CD4-positive, alpha-beta T cell treated with Interleukin-4 for 4 hours (primary cell): ENCODE measurements at places on chromosomes 3 and 15.

GRCh38 chr3:42180901-42181300 lies 85.1 kb downstream of the CCK start:
- no peak for DNase-seq

- DNase-seq, result no peak
These were observed 77.0 kb downstream of the ITGA11 start for GRCh38 chr15:68354923-68355322.

DNA sequence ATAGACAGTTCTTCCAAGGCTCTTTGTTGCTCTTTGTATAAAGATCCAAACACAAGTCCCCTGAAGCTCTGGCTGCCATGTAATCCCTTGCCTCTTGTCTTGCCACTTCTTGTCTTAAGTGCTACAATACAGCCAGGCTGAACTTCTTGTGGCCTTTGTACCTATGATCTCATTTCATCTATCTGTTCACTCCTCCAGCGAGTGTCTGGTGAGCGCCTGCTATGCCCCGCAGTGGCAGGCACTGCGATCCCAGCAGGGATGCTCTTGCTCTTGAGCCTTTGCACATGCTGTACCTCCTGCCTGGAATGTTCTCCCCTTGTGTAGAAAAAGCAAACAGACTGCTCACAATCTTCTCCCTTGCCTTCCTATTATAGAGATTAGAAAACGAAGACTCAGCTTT lies 81.9 kb upstream of the ADPGK start:
- DNase-seq, result no peak

- peak; percentile 78 for DNase-seq
These were observed 1.5 kb upstream of the MAPKBP1 start for GRCh38 chr15:41772720-41773331.

DNA sequence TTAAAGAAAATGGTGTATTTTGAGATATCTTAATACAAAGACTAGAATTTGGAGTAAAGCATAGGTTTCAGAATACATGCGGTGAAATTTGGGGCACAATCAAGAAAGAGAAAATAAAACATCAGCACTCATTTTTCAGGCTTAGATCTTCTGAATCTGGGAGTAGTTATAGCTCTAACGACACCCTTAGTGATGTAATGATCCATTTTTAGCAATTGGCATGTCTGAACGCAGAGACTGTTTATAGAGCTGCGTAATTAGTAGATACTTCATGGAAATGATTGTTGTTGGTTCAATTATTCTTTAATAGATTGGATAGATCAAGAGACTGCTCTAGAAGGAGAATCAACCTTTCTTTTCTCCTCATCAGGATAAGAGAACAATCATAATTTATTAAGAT lies 47.5 kb upstream of the SNRK start:
- DNase-seq, result no peak

- no peak for DNase-seq
These were observed 123.7 kb upstream of the IGSF10 start for GRCh38 chr3:151584566-151584965.

DNA sequence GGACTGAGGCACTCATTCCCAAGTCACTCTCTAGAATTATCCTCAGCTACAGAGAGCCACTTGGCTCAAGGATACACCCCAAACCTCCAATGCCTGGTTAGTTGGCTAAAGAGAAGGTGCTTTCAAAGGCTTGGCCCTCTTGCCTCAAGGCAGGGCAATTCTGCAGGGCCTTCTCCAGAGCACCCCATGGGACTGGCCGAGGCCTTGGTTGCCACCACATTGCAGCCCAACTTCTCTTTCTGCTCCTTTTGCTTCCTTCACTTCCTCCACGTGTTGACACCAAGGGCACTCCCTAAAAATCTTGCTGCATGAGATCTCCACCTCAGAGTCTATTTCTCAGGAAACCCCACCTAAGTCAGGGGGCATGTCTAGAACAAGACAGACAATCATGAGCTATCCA lies 36.7 kb downstream of the MEGF11 start:
- DNase-seq, result no peak

DNA sequence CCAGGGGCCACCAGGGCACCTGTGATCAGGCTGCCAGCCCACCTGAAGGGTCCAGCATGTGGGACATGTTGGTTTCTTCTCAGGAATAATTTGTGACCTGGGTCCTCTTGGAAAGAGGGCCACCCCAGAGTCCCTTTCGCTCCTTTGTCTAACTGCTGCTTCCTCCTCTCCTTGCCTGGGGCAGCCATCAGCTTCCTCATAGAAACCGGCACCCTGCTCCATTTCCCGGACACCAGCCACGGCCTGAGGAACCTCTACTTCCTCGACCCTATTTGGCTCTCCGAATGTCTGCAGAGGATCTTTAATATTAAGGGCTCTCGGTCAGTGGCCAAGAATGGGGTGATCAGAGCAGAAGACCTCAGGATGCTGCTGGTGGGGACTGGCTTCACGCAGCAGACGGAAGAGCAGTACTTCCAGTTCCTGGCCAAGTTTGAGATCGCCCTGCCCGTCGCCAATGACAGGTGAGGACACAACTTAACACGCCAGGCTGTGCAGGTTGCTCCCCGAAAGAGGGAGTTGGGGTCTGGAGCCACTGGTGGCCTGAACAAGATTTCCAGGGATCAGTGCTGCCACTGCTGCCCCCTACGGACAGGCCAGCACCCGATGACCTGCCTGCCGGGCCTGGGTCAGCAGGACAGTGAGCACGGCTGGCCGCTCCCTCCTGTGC lies 109.7 kb downstream of the LRRK1 start:
- DNase-seq, result no peak

DNA sequence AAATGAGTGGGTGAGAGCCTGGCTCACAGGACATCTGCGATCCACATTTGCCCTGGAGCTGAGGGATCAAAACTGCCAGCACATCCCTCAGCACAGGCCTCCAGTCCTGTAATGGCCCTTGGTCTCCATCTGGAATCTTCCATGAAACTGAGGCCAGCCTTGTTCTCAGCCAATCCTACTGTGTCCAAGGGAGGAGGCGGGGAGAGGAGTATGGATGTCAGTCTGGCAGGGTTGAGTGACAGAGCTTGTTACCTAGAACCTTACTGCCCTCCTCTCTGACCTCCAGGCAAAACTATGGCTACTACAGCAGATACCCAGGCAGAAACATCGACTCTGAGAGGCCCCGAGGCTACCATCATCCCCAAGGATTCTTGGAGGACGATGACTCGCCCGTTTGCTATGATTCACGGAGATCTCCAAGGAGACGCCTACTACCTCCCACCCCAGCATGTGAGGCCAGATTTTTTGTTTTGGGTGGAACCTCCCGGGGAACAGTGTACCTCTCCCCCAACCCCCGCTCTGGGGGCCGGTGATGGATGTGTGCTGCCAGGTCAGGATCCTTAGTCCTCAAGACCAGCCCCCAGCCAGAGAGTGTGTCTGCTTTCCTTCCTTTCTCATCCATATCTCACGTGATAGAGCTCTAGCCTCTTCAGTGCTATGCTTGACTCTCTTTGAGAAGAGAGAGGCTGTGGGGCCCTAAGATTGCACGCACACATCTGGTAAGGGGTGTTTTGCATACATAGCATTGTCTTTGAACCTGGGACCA lies 41.3 kb downstream of the CHDH start:
- DNase-seq, result no peak

- DNase-seq, result no peak
These were observed 21.0 kb upstream of the POLR2M start for GRCh38 chr15:57685306-57686095.

- DNase-seq, result no peak
These were observed 28.3 kb upstream of the TRPM1 start for GRCh38 chr15:31129769-31130303.

DNA sequence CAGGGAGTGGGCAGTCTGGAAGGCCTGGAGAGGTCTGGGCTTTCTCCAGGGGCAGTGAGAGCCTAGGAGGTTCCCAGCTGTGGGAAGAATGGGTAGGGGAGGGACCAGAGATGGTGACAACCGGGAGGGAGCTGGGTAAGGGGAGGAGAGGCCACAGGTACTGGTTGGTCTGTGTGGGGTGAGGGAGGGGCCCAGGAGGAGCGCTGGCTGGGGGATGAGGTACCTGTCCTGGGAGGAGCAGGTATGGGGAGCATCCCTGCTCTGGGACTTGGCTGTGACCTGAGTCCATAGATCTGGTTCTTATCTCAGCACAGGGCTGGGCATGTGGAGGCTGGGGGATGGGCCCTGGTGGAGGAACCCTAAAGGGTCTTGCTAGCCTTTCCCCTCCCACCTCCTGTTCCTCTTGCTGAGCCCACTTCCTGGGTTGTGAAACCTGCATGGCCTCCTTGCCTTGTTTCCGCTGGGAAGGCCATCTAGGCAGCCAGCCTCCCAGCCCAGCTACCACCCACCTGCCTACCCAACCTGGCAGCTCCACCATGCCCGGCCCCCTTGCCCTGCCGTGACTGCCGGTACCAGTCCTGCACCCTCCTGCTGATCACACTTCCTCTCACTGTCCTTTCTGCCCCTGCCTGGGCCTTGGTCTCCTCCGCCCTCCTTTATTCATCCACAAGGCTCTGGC lies 11.0 kb downstream of the PRKCD start:
- DNase-seq, result no peak

GRCh38 chr15:34339946-34340345 lies 2.4 kb upstream of the SLC12A6 start:
- no peak for DNase-seq

GRCh38 chr3:10462641-10463532 lies 42.5 kb downstream of the ATP2B2 start:
- no peak for DNase-seq

DNA sequence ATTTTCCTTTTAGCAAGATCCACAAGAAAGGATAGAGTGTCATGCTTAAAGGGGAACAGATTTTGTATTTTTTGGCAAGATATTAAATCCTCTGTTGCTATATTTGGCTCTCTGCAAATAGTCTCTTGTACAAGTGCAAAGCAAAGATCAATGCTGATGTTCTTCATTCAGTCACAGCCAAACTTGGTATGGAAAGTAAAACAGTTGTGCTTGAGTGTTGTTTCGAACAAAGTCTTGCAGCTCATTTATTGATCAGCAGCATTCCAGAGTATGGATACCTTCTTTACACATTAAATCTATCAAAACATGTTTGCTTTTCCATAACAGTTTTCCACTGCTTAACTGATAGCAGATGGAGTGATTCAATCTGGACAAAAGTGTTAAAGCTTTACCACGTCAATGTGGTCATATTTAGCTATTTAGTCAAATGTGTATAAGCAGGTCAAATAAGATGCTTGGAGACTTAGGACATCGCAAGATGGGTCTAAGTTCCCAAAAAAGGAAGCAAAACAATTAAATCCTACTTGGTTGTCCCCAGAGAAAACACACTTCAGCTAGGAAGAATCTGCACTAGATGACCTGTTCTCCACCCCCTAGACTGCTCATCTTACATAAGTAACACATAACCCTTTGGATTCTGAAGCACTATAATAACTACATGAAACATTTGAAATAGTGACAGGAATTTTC lies 52.4 kb downstream of the VGLL3 start:
- no peak for DNase-seq

DNA sequence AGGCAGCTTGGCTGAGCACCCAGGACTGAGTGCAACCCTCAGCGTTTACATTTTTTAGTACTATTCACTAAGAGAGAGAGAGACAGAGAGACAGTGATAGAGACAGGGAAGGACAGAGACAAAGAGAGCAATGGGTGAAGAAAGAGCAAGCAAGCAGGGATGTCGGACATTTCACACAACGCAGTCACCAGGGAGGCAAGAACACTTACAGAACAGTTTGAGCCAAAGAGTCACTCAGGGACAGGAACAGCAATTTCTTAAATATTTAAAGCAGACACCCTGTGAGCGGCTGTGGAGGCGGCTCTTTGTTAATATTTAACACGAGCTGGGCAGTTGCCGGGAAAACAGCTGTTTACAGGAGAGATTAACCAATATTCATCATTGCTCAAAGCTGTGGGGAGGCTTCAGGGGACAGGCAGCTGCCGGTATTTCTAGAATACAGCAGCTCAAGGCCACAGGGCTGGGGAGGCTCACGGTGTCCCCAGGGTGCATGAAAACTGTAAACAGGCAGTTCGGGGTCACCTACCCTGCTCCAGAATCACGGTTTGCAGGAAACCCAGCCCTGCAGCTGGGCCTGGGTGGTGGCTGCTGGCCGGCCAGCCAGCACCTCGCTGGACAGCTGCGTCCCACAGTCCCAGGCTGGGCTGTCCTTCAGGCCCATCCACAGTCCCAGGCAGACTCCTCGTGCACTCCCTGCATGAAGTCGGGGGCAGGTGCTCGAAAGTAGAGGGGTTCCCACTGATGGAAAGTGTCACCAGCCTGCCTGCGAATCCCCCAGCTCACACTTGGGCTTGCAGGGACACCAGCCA lies 38.8 kb upstream of the PCSK6 start:
- DNase-seq, result no peak

DNA sequence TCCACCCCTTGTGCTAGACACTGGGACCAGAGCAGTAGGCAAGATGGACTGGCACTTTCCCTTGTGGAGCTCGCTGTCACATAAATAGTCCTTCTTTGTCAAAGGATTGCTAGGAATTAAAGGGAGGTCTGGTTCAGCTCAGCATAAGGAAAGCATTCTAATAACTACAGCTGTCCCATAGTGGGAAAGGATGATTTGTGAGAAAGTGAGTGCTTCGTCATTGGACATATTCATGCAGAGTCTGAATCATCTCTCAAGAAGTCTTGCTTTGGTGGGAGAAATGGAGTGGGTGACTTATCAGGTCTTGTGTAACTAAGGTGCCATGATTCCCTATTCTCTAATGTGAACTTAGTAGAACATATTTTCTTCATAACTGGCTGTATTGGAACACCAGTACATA lies 14.7 kb downstream of the PPARG start:
- DNase-seq, result no peak
